ENCODE measurements at places on chromosomes 4 and X. TPM values are rescaled to one million over a fixed set of nuclear protein-coding genes. Genes with fewer than 3 reads are reported as not detected.

The CCDC110 gene
- 2.9 TPM for total RNA-seq

DNA sequence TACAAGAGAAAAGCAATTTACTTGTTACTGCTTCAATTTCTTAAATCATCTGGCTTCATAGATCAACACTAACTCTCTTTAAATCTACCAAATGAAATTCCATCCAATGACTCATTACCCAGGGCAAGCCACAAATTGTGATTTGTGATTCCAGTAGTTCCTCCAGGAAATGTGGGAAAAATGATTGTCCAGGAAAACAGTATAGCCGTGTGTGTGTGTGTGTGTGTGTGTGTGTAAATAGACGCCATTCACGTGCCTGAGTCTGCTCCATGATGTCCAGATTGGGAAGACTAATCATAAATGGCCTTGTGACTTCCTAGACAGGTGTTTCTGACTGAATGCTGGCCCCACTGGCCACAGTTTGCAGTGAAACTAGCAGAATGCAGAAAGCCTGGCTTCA, 121.3 kb downstream of the HS6ST2 start:
- H3K36me3 ChIP-seq: no peaks in the 10 kb centered on the region
- H3K4me3 ChIP-seq: no peak overlapping the region
- no peaks in the 10 kb centered on the region for H3K27me3 ChIP-seq
- no peak overlapping the region for H3K27ac ChIP-seq

GRCh38 chr4:121535351-121535750, 154.5 kb upstream of the QRFPR start:
- H3K4me1 ChIP-seq: no peaks in the 10 kb centered on the region
- H3K27me3 ChIP-seq: no peaks in the 10 kb centered on the region
- H3K27ac ChIP-seq: no peak overlapping the region
- H3K36me3 ChIP-seq: no peaks in the 10 kb centered on the region

DNA sequence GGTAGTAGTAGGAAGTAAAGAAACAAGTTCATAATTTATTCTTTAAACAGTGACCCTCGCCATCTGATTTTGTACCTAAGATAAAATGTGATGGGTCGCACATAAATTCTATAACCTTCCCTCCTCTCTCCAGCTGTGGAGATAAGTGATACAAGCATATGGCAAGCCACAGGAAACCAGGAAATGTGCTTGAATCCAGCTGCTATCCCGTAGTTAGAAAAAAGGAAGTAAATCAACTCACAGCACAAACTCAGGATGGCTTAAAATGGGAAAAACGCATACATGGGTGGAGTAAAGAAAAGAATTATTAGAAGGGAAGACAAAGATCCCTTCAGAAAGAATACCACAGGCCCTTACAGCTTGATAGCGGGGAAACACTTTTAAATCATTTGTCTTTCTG, 78.2 kb downstream of the ZNF827 start:
- no peak for DNase-seq
- peaks cover 4% of the 10 kb centered on the region for H3K4me1 ChIP-seq
- H3K27me3 ChIP-seq: no peaks in the 10 kb centered on the region
- H3K4me3 ChIP-seq: no peak overlapping the region
